Urinary bladder (tissue), 4 donors: ENCODE measurements at places on chromosomes 3 and 15. TPM values are rescaled to one million over a fixed set of nuclear protein-coding genes. Genes with fewer than 3 reads are reported as not detected.
A peak's percentile ranks its signal among the peaks of the same experiment; 100 is the strongest.

DNA sequence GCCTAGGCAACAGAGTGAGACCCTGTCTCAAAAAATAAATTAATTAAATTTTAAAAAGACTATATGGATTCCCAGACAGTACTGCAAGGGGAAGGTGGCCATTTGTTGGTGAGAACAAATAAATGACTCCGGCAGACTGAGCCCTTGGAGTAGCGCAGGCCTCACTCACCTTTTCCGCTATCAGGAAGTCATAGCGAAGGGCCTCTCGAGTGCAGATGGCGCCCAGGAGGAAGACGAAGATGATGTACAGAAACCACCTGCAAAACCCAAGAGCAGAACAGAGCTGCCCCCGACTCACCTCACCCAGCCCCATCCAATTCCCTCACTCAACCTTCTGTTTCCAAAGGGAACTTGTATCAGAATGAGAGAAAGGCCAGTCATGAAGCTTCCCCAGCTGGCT is 62.8 kb upstream of the HEG1 start:
- no peak for DNase-seq

GRCh38 chr15:96360581-96361308 is 30.2 kb downstream of the NR2F2 start:
- no peak for DNase-seq

DNA sequence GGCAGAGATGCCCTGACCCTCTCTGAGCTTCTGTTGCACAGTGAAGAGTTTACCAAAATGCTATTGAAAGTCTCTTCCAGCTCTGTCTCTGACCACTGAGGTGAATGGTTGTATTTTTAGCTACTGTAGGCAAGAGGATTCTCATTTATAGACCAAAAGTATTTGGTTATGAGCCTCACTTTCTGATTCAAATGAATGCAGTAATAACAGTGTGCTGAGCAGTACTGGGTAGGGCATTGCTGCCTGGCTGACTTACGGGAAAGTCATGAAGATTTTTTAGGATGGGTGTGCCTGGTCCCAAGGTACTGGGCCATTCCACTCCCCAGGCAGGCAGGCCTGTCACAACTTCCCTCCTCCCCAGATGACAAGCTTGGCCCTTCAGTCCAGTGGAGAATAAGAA is 15.5 kb downstream of the PLA1A start:
- DNase-seq: no peak

DNA sequence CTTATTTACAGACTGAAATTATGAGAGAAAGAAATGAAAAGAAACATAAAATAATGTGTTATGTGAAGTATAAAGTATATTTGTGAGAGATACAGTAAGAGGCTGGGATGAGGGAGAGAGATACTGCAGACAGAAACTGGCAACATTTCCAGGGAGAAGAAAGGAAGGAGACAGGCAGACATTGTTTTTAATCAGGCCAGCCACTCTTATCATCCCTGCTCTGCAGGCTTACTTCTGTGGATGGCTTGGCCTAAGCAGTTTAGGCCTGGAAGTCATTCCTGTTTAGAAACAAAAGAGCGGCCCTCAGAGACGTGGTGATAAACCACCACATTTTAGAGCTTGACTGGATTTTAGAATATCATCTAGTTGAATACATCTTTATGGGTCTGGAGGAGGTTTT is 12.4 kb downstream of the PCCB start:
- DNase-seq: no peak

DNA sequence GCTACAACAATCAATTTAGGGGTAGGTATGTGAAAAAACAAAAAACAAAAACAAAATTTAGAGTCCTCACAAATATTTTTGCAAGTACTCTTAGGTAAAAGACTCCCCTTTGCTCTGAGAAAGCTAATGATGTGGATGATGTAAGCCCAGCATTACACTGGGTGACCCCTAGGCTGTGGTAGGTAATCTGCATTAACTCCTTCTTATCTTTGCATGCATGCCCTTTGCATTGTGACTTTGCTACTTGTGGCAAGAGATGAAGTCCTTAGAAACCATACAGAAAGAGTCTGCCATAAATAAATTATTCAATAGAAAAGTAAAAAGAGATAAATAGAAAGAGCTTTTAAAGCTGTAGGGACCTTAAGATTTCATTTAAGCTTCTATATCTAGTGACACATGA is 159.7 kb upstream of the MBNL1 start:
- no peak for DNase-seq

GRCh38 chr3:194866236-194866635 is 180.6 kb downstream of the FAM43A start:
- no peak for DNase-seq

- DNase-seq: no peak
Measured at GRCh38 chr15:64623347-64623996, 151.9 kb downstream of the RBPMS2 start.

DNA sequence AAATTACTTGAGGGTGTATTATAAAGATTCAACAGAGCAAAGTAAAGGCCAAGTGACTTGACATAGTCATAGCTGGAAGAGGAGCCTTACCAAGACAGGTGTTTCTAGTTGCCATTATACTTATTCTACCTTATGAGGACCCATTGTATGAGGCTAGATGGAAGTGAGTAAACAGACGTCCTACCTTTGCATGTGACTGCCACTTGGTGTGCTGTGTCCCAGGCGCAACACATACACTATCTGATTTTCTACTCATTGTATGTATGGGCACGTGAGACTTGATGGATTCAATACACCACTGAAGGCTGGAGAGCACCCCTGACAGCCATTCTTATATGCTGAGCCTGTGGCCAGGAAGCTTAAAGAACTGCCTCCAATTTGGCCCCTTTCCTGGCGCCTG is 40.5 kb downstream of the BOC start:
- no peak for DNase-seq

- no peak for DNase-seq
Measured at GRCh38 chr15:57570994-57571393, 20.7 kb upstream of the MYZAP start.

DNA sequence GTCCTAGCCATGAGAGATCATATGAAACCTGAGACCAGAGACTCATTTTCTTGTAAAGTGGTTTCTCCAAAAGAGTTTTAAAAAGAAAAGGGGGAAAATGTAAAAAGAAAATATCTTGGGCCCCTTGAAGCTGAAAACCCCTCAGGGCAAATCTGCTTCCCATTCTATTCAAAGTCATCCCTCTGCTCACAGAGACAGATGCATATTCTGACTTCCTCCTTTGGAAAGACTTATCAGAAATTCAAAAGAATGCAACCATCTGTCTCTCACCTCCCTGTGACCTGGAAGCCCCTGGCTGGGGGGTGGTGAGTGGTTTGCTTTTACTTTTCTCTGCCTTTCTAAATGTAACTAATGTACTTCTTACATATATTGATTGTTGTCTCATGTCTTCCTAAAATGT is 1154.8 kb downstream of the NSUN3 start:
- DNase-seq: no peak

- no peak for DNase-seq
Measured at GRCh38 chr3:125591116-125591760, 4.1 kb downstream of the OSBPL11 start.

DNA sequence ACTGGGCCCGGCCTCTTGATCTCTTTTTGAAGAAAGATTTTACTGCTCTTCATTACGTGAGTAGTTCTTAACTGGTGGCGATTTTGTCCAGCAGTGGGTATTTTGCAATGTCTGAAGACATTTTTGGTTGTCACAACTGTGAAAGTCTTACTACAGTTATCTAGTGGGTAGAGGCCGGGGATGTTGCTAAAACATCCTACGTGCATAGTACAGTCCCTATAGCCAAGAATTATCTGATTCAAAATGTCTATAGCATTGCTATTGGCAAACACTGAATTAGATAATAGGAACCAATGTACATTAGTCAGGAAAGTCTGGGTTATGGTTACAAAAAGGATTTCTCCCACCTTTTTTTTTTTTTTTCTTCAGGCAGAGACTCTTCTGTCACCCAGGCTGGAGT is 38.1 kb downstream of the FOXL2 start:
- no peak for DNase-seq

DNA sequence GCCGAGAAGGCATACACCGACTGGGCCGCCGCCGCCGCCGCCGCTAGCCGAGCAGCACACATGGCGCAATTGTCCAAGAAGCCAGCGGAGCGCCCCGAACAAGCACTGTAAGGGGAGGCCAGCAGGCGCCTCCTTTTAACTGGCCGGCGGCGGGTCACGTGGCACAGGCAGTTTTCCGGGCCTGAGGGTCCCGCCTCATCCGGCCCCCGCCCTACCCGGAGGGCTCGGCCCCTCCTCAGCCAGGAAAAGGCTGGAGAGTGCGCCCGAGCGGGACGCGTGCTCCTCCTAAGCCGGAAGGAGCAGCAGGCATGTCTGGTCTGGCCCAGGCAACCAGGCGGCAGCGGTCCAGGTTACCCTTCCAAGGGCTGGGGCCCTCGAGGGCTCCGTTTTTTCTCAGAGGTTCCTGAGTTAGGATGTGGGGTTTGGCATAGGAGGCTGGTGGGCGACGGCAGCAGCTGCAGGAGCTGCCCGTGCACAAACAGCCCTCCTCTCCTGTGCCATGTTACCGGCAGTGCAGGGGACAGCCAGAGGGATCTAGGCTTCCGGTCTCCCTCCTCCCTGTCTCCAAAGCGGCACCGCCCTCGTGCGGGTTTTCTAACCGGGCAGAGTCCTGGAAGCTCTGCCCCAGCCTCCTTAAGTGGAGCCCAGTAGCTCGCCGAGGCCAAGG is at the start of gene GPX1:
Gene GPX1 (minus strand): TSS at position 137 of the 667 bp plus-strand sequence. CDS start 75 bp downstream, at position 62.
- DNase-seq: peak; percentile 89

GRCh38 chr3:190178779-190179178 is 58.1 kb upstream of the P3H2 start:
- no peak for DNase-seq

- no peak for DNase-seq
Measured at GRCh38 chr3:121707531-121708273, 41.8 kb downstream of the GOLGB1 start.

Gene NRG4
- total RNA-seq: 6.1 TPM

Gene ISLR
- total RNA-seq: 110 TPM
